NCI-H510A (cell line): ENCODE measurements at places on chromosomes 2 and 18.
A peak's percentile ranks its signal among the peaks of the same experiment; 100 is the strongest.

DNA sequence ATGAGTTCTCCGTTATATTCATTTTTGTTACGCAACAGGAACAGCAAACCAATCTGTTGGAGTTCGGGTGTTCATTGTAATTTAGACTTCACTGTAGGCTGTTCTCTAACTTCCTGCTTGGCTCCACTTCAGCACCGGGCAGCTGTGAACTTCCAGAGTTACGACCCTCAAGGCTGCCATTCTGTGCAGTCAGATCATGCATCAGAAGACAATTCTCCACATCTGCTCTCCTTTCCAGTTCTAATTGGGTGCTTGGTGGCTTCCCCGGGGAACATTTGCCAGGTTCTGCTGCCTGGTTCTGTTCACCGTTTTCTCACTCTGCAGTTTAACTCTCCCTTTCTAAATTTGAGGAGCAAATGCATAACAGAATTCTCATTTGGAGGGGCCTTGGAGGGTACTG lies 237.7 kb downstream of the NYAP2 start:
- no peak for DNase-seq

DNA sequence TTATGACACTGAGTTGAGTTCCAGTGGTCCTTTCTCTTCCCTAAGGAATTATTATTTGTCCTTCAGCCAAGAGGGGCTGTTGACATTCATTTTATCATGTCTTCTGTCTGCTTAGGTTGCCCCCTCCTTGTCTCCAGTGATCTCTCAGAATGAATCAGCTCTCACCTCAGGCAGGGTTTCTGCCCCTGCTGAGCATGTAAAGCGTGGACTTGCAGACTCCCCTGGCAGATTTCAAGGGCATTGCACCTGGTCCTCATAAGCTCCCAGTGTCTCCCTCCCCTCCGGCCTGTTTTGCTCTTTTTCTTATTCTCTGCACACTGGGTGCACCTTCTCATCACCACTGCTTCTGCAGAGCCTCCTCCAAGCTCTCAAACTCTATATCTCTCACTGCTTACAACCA lies 188.4 kb downstream of the KCNS3 start:
- DNase-seq: no peak

DNA sequence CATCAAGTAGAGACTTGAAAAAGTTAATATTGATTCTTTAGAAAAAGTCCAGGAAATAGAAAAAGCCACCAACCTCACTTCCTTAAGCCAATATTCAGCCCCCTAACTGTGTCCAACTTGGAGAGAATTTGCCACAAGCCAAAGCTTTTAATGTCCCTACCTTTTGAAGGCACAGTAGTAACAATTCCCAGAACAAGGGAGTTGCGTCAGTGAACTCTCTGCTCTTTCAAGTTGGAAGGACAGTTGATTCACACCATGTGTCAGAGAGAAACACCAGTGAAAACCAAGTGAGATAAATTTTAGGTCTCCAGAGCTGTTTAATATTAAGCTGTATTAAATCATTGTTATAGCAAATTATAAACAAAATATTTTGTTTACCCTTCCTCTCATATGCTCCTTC lies 66.1 kb downstream of the EXOC6B start:
- no peak for DNase-seq

DNA sequence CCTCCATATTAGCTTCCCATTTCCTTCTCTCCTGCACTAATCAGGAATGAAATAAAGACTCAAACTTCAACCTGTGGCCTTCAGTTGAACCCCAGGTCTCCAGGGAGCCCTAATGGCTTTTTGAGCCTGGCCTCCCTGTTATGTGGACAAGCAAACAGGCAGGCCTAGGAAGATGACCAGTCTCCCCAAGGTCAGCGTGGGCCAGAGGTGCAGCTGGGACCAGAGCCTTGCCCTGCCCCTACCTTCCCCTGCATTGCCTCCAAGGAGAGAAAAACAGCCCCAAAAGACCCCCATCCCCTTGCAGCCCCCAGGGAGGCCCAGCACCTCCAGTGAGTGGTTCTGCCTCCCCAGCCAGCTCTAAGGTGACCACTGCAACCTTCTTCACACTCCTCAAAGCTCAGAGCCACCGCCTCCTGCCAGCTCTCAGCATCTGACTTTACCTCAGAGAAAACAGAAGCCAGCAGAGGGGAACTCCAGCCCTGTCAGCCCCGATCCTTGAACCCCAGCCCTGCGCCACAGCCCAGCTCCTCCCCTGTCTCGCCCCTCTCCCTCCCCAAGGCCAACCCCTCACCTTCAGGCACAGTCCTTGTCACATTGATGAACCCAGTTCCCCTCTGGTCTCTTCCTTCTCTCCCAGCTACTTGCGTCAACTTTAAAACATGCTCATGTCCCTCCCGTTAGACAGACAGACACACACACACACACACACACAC lies 59.5 kb upstream of the ID2 start:
- no peak for DNase-seq

- no peak for DNase-seq
These were observed 142.9 kb downstream of the LDLRAD4 start for GRCh38 chr18:13361431-13361830.

GRCh38 chr18:13232086-13232917 lies 13.7 kb downstream of the LDLRAD4 start:
- peak; percentile 42 for DNase-seq

DNA sequence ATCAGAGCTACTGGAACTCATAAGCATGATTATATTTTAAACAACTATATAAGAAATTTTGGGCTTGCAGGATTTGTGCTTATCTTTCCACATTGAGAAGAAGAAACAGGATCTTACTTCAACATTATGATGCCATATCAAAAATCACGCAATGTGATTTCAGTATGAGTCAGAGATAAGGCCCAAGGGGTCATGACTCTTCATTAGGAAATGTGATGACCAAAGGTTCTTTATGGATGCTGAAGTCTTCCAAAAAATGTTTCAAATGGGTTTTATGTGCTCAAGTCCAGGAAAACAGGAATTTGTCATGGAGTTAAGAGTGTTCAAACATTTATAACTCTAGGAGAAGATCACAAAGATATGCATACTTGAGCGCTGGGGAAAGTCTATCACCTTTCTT lies 7.8 kb upstream of the SERPINB2 start:
- no peak for DNase-seq

DNA sequence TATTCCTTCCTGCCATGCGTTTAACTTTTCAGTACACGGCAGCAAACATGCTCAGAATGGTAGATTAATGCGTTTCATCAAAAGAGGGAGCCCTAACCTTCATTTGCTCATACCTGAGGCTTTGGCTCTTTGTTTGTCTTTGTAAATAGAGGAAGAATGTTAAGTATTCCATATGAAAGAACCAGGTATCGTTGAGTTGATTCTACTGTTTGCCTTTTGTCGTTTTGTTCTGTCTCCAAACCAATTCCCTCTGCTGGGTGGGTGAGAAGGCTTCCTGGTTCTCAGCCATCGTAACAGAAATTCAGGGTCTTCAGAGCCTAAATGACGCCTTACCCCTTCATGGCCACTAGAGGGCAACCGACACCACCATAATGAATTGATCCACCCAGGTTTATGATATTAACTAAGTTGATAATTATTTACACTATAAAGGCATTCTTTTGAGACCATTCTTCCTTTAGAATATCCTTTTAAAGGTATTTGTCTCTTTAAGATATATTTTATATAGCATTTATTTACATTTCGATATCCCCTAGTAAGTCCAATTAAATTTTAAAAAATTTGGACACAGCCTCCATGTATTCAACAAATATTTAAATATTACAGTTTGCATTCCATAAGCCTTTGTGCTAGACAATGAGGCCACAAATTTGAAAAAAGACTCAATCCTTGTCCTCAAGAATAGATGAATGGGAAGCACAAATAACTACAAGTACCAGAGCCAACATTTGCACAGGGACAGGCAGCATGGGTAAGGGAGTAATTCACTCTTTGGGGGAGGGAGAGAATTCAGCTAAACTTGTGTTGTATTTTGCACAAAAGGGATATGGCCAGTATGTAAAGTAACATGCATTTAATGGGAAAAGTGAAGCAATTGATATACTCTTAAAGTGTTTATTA lies 48.1 kb downstream of the TIMM21 start:
- peak; percentile 17 for DNase-seq

- no peak for DNase-seq
These were observed 965.2 kb upstream of the FANCL start for GRCh38 chr2:59206361-59206760.

DNA sequence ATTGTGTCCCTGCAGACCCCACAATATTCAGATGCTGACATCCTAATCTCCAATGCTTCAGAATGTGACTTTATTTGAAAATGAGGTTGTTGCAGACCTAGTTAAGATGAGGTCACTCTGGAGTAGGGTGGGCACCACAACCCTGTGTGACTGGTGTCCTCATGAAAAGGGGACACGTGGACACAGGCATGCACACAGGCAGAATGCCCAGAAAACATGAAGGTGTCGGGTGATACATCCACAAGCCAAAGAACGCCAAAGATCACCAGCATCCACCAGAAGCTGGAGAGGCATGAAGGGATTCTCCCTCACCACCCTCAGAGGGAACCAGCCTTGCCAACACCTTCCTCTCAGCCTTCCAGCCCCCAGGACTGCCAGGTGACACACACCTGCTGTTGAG lies 69.3 kb downstream of the AFF3 start:
- DNase-seq: no peak

DNA sequence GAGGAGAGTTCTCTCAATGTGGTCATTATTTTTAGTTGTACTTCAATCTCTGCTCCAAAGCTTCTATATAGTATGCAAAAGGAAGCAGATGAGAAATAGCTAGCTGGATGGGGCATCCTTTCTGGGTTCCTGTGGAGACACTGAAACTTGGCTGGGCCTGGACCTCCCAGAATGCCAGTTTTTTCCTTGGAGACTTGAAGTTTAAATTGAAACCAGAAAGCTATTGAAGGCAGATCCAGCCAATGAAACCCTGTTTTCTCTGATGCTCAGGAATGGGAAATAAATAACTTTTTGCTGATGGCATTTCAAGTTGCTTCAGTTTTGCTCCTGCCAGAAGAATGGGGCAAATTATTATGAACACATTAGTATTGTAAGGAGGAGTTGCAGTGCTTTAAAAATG lies 2.9 kb downstream of the SETBP1 start:
- no peak for DNase-seq

- no peak for DNase-seq
These were observed 134.6 kb downstream of the INSIG2 start for GRCh38 chr2:118222672-118223421.

DNA sequence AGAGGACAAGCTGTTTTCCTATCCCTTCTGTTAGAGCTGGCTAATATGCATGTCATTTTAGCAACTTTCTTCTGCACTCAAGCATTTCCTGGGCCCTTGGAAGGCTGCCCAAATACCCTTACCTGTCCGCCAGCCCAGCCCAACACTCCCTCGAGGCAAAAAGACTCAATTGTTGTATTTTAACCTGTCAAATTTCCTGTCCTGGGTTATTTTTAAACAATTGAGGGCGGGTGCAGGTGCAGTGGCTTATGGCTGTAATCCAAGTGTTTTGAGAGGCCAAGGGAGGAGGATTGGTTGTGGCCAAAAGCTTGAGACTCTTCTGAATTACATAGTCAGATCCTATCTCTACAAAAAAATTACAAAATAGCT lies 125.0 kb upstream of the ARHGAP28 start:
- no peak for DNase-seq

GRCh38 chr2:224039080-224039769 lies at the start of gene SERPINE2:
Gene SERPINE2 (minus strand): TSS chr2:224039286. CDS start chr2:224001900, 37,386 bp downstream.
- peak; percentile 21 for DNase-seq

DNA sequence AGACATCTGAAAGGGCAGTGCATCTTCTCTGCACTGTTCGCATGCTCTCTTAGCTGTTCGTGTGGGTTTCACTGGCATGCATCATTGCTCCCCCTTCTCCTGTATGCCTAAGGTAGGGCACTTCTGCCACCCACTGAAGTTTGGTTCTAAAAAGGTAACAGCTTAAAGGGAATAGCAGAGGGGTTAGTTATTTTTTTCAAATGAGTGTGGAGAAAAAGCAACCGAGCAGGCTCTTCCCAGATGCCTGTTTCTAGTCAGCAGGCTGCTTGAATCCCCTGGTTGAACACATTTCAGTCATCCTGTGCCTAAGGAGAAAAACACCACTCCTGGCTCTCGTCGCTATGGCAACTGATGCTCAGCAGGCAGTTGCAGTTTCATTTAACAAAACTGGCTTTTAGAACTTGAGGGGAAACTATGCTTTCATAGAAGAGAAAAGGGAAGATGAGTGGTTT lies 69.8 kb upstream of the GALNT3 start:
- DNase-seq: no peak

GRCh38 chr18:65822826-65823225 lies 72.0 kb downstream of the CDH7 start:
- no peak for DNase-seq

- DNase-seq: no peak
These were observed 82.3 kb downstream of the ANTXR1 start for GRCh38 chr2:69095305-69095704.
